ENCODE measurements at places on chromosomes 2 and 18.

- DNase-seq: no peak
Observed at GRCh38 chr2:199682001-199682400, 169.0 kb downstream of the FTCDNL1 start.

GRCh38 chr2:17614174-17614930, 73.9 kb downstream of the VSNL1 start:
- no peak for DNase-seq

GRCh38 chr18:49183921-49184320, 233.2 kb upstream of the SMAD7 start:
- no peak for DNase-seq

DNA sequence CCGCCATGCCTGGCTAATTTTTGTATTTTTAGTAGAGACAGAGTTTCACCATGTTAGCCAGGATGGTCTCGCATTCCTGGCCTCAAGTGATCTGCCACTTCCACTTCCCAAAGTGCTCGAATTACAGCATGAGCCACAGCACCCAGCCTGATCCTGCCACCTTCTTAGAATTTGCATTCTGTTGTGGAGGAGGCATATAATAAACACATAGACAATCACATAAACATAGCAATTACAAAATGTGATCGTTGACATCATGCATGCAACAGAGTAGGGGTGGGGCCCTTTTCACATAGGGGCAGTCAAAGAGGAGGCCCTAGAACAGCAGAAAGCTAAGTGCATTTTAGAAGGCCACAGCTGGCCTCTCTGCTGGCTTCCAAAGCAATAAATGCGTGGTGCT, 39.9 kb upstream of the TSPYL6 start:
- DNase-seq: no peak

Data from stimulated activated CD4-positive, alpha-beta T cell treated with anti-CD3 and anti-CD28 coated beads, Interleukin-1b, Interleukin-23, amount 100 ng/mL, for 1 hour (primary cell).